Activated T-cell treated with anti-CD3 and anti-CD28 coated beads for 48 hours (primary cell): ENCODE measurements at places on chromosomes 3 and 15.

- DNase-seq: no peak
Observed at GRCh38 chr3:153038779-153039178, 123.2 kb upstream of the RAP2B start.

DNA sequence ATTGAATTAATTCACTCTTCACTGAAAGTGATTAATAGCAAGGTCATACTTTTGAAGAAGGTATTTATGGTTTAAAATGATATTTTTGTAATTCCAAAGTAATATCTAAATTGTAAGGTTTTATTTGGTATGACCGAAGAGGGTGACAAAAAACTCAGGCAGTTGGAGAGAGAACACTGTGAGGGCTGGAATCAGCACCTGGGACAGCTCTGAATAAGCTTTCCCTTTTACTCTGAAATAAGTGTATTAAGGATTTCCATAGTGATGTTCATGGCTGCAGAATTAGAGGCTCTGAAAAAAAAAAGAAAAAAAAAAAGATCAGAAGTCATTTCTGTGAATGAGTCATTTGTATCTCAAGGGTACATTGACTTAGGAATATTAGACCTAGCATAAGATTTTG is 299.5 kb downstream of the IL5RA start:
- no peak for DNase-seq

DNA sequence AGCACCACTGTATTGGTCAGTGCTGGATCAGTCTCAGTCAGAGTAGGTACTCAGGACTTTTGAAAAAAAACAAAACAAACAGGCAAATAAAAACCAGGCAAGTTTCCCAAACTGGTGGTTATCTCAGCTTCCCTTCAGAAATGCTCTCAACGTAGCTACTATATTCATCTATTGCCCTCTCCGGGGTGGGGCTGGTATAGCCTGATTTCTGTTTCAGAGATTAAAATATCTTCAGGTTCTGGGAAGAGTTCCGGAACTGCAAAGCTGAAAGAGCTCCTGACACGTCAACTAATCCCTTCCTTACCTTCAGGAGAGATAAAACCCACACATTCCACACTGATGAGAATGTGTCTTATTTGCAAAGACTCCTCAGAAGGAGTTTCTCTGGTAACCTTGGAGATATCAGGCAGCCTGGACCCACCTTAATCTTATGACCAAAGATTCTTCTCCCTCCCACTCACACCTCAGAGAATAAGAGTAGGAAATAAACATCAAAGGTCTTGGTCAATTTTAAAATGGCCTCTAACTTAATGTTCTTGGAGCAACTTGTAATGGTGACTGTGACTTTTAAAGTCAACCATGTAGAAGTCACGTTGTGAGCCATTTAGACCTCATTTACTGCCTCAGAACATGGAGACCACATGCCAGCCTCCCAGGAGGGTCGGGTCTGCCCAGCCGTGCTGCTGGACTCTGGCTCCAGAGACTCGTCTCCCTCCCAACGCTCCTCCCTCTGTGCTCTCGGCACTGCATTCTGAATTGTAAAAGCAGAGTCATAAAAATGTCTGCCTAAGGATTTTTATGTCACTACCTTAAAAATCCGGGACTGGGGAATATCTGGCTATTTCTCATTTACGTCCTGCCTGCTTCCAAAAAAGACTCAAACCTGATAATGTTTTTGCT is 53.8 kb downstream of the CDCP1 start:
- DNase-seq: no peak

- DNase-seq: no peak
Observed at GRCh38 chr15:49530092-49530491, 90.5 kb downstream of the FAM227B start.

- peak; percentile 63 for DNase-seq
Observed at GRCh38 chr3:39177708-39178332, 14.6 kb downstream of the XIRP1 start.

GRCh38 chr15:36465304-36465703 is 114.1 kb upstream of the CDIN1 start:
- DNase-seq: no peak

GRCh38 chr15:78944202-78944625 is 632 bp downstream of the CTSH start:
- no peak for DNase-seq

DNA sequence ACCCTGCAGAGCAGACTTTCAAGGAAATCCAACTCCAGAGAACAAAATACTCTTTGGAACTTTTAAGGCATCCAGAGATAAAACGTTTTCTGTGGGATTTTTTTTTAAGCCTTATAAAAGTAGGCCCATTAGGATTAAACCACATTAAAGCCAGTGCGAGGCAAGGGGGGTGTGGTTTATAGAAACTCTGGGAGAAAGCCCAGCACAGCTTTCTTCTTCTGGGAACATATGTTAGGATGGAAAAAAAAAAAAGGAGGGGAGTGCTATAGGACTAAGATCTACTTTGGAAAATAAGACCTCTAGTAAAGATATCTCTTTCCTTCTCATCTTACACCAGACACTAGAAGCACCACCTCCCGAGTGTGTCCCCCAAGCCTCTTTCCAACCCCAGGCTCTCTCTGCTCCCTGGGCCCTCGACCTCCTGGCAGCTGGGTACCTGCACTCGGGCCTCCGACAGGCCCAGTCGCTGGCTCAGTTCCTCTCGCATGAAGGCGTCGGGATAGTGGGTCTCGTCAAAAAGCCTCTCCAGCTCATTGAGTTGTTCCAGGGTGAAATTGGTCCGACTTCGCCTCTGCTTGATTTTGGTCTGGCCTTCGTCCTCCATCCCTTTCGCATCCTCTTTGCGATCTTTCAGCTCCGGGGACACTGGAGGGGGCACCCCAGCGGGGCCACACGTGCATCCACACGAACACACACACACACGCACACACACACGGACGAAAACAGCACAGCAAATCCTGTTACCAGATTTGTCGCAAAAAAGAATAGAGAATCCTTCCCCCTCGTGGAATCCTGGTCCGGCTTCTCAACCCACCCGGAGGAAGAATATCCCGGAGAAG is 3.8 kb downstream of the SHOX2 start:
- no peak for DNase-seq

- no peak for DNase-seq
Observed at GRCh38 chr3:127107002-127107401, 85.9 kb upstream of the PRR23E start.

- no peak for DNase-seq
Observed at GRCh38 chr3:84835366-84835765, 123.4 kb upstream of the CADM2 start.

DNA sequence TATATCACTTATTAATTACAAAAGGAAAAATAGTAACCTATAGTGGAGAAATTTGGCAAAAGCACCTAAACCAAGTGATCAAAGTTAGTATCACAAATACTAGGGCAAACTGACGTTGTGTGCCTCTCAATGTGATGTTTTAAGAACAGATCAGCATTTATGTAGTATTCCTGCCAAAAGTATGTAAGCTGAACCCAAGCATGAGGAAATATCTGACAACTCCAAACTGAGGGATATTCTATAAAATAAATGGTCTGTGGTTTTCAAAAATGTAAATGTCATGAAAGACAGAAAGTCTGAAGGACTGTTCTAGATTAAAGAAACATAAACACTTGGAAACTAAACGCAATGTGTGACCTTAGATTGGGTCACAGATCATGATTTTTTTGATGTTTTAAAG is 34.3 kb upstream of the PIK3CA start:
- no peak for DNase-seq
